ENCODE measurements at places on chromosomes 13 and 19.

DNA sequence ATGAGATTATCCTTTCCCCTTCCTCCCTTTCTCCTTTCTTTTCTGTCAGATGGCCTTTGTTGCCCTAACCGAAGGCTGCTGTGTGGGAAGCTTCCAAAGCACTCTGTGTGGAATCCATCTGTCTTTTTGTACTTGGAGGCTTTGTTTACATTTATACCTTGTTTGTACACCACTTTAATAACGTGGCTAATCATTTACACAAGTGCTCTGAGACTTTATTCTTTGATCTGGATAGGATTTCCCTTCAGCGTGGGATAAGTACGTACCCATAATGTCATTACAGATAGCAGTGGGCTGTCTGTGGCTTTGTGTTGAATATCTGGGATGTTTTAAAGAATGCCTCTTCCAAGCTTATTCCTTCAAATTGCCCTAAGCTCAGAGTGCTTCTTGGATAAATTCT is 684.7 kb upstream of the SLITRK5 start:
- DNase-seq: no peak

- DNase-seq: no peak
Observed at GRCh38 chr19:30790056-30790680, 418.0 kb downstream of the ZNF536 start.

DNA sequence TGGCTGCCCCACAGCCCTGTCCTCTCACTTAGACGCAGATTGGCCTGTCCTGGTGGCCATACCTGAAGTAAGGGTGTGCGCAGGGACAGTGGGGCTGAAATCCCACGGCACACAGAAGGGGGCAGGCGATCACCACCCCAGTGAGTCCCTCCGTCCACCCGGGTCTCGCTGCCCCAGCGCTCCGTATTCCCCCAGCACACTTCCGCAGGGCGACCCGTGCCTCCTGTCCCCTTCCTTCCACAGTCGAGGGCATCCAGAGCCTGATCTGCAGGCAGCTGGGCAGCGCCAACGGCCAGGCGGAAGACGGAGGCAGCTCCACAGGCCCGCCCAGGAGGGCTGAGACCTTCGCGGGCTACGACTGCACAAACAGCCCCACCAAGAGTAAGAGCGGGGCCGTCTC is 25.3 kb downstream of the PEX11G start:
- no peak for DNase-seq

- DNase-seq: no peak
Observed at GRCh38 chr13:79987761-79988160, 353.2 kb downstream of the SPRY2 start.

- DNase-seq: no peak
Observed at GRCh38 chr19:16033721-16034120, 42.6 kb upstream of the TPM4 start.

- DNase-seq: no peak
Observed at GRCh38 chr19:19493841-19494546, 21.4 kb downstream of the TSSK6 start.

GRCh38 chr19:32038021-32038920 is 307.1 kb upstream of the ZNF507 start:
- DNase-seq: peak; percentile 45

GRCh38 chr19:52369559-52370340 is at the start of gene ZNF880:
Gene ZNF880, plus strand, starts transcription at chr19:52369923. Its CDS starts 43 bp downstream, at chr19:52369966.
- peak; percentile 94 for DNase-seq

GRCh38 chr19:2327773-2328400 is 499 bp downstream of the LSM7 start:
- DNase-seq: no peak

DNA sequence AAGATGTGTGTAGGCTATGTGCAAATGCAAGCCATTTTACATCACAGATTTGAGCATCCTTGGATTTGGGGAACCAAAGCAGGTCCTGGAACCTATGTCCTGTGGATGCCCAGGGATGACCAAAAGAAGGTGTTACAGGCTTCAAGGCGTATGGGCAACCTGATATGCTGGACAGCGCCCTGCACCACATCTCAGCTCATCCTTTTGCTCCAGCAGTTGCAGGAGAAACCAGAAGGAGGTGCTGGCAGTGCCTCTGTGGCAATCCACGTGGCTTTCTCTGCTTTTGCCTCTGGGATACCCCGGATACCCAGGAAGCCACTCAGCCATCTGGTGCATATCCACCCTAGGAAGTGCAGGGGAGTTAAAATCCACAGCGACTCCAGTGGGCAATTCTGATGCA is 110.3 kb upstream of the VSTM2B start:
- no peak for DNase-seq

GRCh38 chr19:54273821-54274220 is 7.1 kb downstream of the LILRB2 start:
- DNase-seq: no peak

DNA sequence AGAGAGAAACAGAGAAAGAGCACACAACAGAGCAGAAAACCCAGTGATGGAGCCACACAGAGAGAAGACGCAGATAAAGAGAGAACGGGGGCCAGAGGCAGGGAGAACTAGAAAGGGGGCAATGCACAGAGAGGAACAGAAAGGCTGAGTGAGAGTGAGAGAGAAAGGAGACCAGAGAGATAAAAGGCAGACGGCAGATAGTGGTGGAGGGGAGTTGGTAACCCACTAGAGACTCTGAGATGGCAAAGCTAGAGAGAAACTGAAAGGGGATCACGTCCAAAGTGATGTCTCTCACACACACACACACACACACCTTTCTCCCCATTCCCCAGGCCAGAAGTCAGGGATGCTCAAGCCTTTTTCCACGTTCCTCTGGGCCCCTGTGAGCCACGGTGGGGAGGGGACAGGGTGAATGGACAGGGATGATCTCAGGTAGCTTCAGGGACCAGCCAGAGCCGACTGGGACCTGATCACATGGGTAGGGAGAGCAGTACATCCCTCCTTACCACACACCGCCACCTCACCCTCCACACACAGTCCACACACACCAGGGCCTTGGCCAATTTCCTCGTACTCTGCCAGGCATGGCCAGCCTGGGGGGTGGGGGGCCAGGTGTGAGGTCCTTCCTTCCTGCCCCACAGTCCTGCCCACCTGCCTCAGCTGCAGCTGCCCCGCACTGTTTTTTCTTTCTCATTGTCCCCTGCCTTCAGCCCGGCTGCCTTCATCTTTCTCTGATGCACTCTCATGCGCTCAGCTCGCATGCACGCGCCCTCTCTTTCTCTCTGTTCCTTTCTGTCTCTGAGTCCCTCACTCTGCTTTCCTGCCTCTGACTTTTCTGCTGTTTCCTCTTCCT is 22.5 kb upstream of the POU2F2 start:
- no peak for DNase-seq

- DNase-seq: no peak
Observed at GRCh38 chr19:1752757-1753728, at the start of gene ONECUT3. Gene ONECUT3, plus strand, starts transcription at chr19:1753506. Its CDS starts 157 bp downstream, at chr19:1753663.

Measured in uterus (tissue), 4 donors.